ENCODE measurements at places on chromosomes 16 and 17. TPM values are rescaled to one million over a fixed set of nuclear protein-coding genes. Genes with fewer than 3 reads are reported as not detected.

- no peaks in the 10 kb centered on the region for H3K36me3 ChIP-seq
- peak; percentile 77 for DNase-seq
- H3K4me1 ChIP-seq, result peaks cover 4% of the 10 kb centered on the region
- no peak overlapping the region for H3K27ac ChIP-seq
These were observed 4.5 kb upstream of the MMP28 start for GRCh38 chr17:35799942-35800341.

- no peak for DNase-seq
- peaks cover 5% of the 10 kb centered on the region for H3K4me1 ChIP-seq
- H3K36me3 ChIP-seq, result no peaks in the 10 kb centered on the region
- H3K27me3 ChIP-seq, result peaks cover 12% of the 10 kb centered on the region
- no peak overlapping the region for H3K4me3 ChIP-seq
These were observed 3.5 kb upstream of the TRIM47 start for GRCh38 chr17:75881678-75882454.

PYDC1 gene
- total RNA-seq, result not detected

- H3K27me3 ChIP-seq, result no peaks in the 10 kb centered on the region
- peak overlapping the region; percentile 40 for H3K27ac ChIP-seq
- no peak overlapping the region for H3K4me3 ChIP-seq
- no peaks in the 10 kb centered on the region for H3K36me3 ChIP-seq
- peaks cover 20% of the 10 kb centered on the region for H3K4me1 ChIP-seq
These were observed 260.1 kb downstream of the IRX3 start for GRCh38 chr16:54026456-54026855.

- no peaks in the 10 kb centered on the region for H3K4me1 ChIP-seq
- H3K27ac ChIP-seq, result no peak overlapping the region
- H3K36me3 ChIP-seq, result no peaks in the 10 kb centered on the region
- H3K27me3 ChIP-seq, result no peaks in the 10 kb centered on the region
- no peak overlapping the region for H3K4me3 ChIP-seq
These were observed 30.9 kb downstream of the HOXB1 start for GRCh38 chr17:48499735-48500434.

DNA sequence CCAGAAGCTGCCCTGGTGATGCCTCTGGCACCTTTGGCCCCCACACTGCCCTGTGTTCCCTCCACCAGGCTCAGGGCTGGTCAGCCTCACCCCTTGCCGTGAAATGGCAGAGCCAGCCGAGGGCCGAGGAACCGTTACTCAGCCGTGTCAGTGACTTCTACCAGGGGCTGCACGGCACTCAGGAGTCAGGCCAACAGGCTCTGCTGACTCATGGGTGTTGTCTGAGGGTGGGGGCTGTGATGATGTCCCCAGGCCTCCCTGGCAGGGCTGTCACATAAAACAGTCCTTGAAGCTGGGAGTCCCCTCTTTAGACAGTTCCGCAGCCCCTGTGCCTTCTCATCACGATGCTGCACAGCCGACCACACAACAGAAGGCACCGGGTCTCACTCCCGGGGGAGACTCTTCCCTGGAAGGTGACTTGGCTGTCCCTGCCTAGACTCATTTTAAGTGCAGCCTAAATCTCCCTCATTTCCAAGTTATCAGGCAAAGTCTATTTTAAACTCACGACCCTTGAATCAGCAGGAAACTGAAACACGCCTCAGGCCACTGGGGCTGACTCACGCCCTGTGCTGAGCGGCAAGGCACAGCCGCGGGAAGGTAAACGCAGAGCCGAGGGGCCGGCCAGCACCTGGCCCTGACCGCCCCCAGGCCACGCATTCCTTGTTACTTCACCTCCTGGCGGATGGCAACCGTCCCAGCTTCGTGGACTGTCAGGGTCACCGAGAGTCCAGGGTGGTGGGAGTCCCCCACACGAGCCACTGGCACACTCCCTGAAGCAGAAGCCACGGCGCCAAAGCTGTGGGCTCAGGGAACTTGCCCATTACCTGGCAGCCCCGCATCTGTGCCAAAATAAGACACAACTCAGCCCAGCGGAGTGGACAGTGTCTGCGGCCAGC is 102.6 kb downstream of the ZNF778 start:
- H3K36me3 ChIP-seq, result no peaks in the 10 kb centered on the region
- peaks cover 83% of the 10 kb centered on the region for H3K4me1 ChIP-seq
- DNase-seq, result peak; percentile 93
- H3K27me3 ChIP-seq, result no peaks in the 10 kb centered on the region
- H3K4me3 ChIP-seq, result peak overlapping the region; percentile 58

DNA sequence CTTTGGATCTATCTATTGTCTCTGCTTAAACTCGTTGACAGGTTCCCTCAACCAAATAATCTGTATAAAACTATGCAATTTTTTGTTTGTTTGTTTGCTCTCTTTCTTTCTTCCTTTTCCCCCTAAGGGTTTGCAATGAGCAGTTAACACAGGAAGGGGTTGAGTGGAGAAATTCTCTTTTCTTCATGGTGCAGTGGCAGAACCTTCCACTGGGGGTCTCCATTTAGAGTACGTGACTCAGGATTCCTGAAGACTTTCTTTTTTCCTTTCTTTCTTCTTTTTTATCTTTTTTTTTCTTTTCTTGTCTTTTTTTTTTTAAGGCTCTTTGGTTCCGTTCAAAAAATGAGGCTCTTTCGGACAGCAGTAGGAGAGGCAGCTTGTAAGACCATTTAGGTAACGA is 19.5 kb upstream of the RBFOX1 start:
- H3K36me3 ChIP-seq, result no peaks in the 10 kb centered on the region
- DNase-seq, result peak; percentile 7
- H3K4me3 ChIP-seq, result no peak overlapping the region
- H3K27me3 ChIP-seq, result no peaks in the 10 kb centered on the region

SLC22A31 gene
- total RNA-seq, result not detected

ZG16B gene
- not detected for total RNA-seq

DNA sequence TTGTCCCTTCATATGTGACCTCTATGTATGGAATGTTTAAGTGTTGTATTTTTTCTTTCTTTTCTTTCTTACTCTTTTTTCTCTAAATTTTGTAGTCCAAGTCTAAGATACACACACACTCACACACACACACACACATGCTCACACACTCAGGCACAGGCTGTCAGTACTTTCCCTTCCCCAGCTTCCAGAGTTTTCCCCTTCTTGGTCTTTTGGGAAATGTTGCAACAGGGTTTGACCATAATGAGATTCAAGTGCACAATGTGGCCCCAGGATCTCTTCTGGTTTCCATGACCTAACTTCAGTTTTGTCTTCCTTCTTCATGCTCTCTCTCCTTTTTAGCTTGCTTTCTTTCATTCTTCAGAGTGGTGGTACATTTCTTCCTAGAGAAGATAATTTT is 289.8 kb upstream of the FOXF1 start:
- DNase-seq, result no peak
- H3K27ac ChIP-seq, result no peak overlapping the region
- no peaks in the 10 kb centered on the region for H3K36me3 ChIP-seq

DNA sequence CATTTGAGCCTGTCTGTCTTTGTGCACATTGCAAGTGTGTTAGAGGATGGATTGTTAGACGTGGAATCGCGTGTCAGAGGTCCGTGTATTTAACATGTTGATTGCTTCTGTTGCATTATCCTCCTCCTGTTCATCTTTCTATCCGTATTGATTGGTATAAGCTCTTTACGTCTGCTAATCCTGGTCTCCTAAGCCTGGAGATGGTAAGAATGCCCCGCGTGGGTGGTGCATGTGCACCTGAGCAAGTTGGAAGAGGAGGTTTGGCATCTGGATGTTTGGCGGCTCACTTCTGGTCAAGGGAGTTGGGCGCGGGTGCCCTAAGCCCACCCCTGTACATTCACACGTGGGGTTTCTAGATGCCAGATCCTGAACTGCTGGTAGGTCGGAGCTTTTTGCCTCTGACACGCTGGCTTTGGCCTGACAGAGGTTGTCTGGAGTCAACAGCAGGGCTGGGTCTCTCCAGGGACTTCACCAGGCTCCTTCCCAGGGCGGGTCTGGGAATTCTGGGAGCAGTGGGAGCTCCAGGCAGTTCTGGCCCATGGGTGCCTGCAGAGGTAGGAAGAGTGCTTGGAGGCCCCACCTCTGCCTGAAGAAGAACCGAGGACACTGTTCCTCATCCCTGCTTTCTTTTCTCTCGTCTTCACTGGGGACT is 107.3 kb downstream of the OR1D5 start:
- H3K36me3 ChIP-seq, result no peaks in the 10 kb centered on the region
- no peak overlapping the region for H3K27ac ChIP-seq
- no peak overlapping the region for H3K4me3 ChIP-seq
- no peak for DNase-seq

ZDHHC1 gene
- total RNA-seq, result 9.6 TPM

ALOX12 gene
- not detected for total RNA-seq

DNA sequence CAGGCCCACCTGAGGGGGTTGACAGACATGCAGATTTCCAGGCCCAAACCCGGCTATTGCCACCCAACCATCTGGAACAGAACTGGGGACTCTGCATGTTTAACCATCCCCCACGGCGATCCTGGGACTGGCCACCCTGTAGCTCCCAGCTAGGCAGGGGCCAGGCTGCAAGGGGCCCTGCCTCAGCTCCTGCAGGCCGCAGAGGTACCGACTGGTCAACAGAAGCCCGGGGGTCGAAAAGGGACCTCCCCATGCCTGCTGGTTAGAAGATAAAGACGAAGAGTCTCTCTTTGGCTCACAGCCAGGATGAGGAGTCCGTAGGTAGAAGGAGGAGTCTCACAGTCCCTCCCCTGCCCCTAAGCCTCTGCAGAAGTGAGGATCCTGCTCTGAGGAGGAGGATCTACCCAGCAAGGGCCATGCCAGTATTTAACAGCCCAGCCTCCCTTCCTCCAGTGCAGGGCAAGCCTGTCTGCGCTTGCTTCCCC is 223.4 kb upstream of the TNRC6C start:
- peak; percentile 24 for DNase-seq
- no peaks in the 10 kb centered on the region for H3K36me3 ChIP-seq
- H3K4me1 ChIP-seq, result no peaks in the 10 kb centered on the region
- no peak overlapping the region for H3K4me3 ChIP-seq
- H3K27ac ChIP-seq, result no peak overlapping the region

- H3K4me1 ChIP-seq, result no peaks in the 10 kb centered on the region
- peaks cover 4% of the 10 kb centered on the region for H3K27me3 ChIP-seq
- no peak overlapping the region for H3K27ac ChIP-seq
- DNase-seq, result no peak
- no peaks in the 10 kb centered on the region for H3K36me3 ChIP-seq
- H3K4me3 ChIP-seq, result no peak overlapping the region
These were observed 7.5 kb upstream of the MPHOSPH6 start for GRCh38 chr16:82177555-82177954.

AOC2 gene
- total RNA-seq, result 0.13 TPM

- no peaks in the 10 kb centered on the region for H3K4me1 ChIP-seq
- no peak overlapping the region for H3K4me3 ChIP-seq
- H3K36me3 ChIP-seq, result peaks cover 23% of the 10 kb centered on the region
- H3K27me3 ChIP-seq, result no peaks in the 10 kb centered on the region
- no peak overlapping the region for H3K27ac ChIP-seq
These were observed 27.7 kb downstream of the GINS2 start for GRCh38 chr16:85660843-85661739.

DNA sequence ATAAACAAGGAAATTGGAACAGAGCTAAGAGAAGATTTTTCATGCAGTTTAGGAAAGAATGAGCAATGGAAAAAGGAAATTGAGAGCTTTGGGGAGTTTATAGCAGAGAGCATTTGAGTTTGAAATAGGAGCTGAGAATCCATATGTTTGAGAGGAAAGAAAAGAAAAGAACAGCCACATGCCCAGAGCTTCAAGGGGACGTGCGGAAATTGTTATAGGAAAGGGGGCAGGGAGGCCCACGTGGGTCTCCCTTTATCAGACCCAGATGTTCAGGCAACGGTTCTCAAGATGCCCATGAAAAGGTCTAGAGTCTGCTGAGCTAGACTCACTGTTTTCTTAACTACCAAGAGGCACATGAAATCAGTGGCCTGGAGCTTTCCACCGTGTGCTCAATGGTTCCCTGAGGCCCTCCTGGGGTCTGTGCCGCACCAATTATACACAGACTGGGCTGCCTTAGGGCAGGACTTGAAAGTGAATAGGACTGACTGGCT is 31.2 kb downstream of the CHD9 start:
- H3K4me1 ChIP-seq, result peaks cover 67% of the 10 kb centered on the region
- peak overlapping the region; percentile 80 for H3K27ac ChIP-seq
- no peaks in the 10 kb centered on the region for H3K36me3 ChIP-seq

SLC12A3 gene
- total RNA-seq, result not detected

C17orf100 gene
- total RNA-seq, result 0.63 TPM

NUPR1 gene
- 54.8 TPM for total RNA-seq

DNA sequence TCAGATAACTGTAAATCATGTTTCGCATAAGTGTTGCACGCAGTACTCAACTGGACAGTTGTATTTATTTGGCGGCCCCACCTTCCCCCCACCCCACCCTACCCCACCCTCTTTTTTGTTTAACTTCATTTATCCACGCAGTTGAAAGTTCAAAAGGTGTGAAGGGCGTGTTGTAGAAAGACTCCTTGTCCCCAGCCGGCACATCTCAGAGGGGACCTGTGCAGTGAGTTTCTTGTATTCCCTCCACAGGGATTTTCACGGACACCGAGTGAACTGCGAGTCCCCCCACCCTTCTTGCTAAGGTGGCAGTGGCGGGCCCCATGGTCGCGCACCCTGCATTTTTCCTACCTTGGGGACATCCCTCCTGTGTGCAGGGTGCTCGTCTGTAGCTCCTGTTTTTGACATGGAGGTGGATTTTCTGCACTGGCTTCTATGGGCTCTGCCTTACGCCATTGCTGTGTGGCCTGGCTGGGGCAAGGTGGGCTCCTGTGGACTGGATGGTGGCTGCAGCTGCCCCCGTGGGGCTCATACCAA is 36.2 kb downstream of the ADCY7 start:
- no peaks in the 10 kb centered on the region for H3K27me3 ChIP-seq
- no peak for DNase-seq
- no peak overlapping the region for H3K4me3 ChIP-seq
- no peaks in the 10 kb centered on the region for H3K36me3 ChIP-seq
- H3K27ac ChIP-seq, result peak overlapping the region; percentile 97
- H3K4me1 ChIP-seq, result peaks cover 20% of the 10 kb centered on the region

MEIOB gene
- total RNA-seq, result not detected

- no peak overlapping the region for H3K27ac ChIP-seq
- H3K36me3 ChIP-seq, result peaks cover 14% of the 10 kb centered on the region
- H3K27me3 ChIP-seq, result no peaks in the 10 kb centered on the region
These were observed 67.1 kb downstream of the ABCC1 start for GRCh38 chr16:16016388-16016964.

GRCh38 chr17:34850964-34851363 is 110.3 kb downstream of the CCT6B start:
- no peak for DNase-seq
- H3K27me3 ChIP-seq, result 0 out of 2 replicates have a peak, but pooled peaks cover 6% of the 10 kb centered on the region

DOC2A gene
- not detected for total RNA-seq

MLKL gene
- total RNA-seq, result 11.9 TPM

ITGAD gene
- total RNA-seq, result not detected

- no peaks in the 10 kb centered on the region for H3K36me3 ChIP-seq
- H3K4me1 ChIP-seq, result no peaks in the 10 kb centered on the region
- DNase-seq, result peak; percentile 37
- no peak overlapping the region for H3K27ac ChIP-seq
- H3K27me3 ChIP-seq, result no peaks in the 10 kb centered on the region
- no peak overlapping the region for H3K4me3 ChIP-seq
These were observed 6.1 kb upstream of the CDR2 start for GRCh38 chr16:22380529-22380928.

GRCh38 chr17:57945996-57946797 is 9.0 kb downstream of the CUEDC1 start:
- H3K27me3 ChIP-seq, result no peaks in the 10 kb centered on the region
- H3K4me1 ChIP-seq, result peaks cover 76% of the 10 kb centered on the region
- H3K36me3 ChIP-seq, result no peaks in the 10 kb centered on the region
- DNase-seq, result peak; percentile 74
- peak overlapping the region; percentile 79 for H3K27ac ChIP-seq

RBFOX1 gene
- total RNA-seq, result not detected

Measured in GM23248 (cell line).